ENCODE measurements at places on chromosomes 16 and 17.

DNA sequence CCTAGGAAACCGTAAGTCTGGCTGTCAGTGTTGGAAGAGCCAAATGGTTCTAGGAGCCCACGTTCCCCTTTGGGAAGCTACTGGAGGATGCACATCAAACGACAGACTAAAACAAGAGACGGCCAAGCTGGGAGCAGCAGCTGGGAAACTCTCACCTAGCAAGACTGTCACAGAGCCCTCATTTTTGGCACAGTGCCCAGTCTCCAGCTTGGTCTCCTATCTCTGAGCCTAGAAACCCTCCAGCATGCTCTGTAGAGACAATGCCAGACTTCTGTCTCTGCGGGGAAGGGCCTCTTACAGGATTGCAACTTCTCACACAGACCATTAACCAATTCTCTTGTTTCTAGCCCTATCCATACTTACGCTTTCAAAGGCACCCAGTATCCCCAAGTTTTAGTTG, 23.5 kb downstream of the GTF3C1 start:
- DNase-seq: no peak

GRCh38 chr16:7644176-7644575, 311.5 kb downstream of the RBFOX1 start:
- no peak for DNase-seq

- DNase-seq: no peak
These were observed 4.5 kb downstream of the ZNF423 start for GRCh38 chr16:49851468-49851787.

GRCh38 chr16:48409839-48410632, 24.8 kb upstream of the SIAH1 start:
- DNase-seq: no peak

- DNase-seq: no peak
These were observed 8.6 kb downstream of the ATP2A3 start for GRCh38 chr17:3955673-3955988.

GRCh38 chr17:66661411-66662256, 173.3 kb upstream of the CACNG5 start:
- peak; percentile 86 for DNase-seq

DNA sequence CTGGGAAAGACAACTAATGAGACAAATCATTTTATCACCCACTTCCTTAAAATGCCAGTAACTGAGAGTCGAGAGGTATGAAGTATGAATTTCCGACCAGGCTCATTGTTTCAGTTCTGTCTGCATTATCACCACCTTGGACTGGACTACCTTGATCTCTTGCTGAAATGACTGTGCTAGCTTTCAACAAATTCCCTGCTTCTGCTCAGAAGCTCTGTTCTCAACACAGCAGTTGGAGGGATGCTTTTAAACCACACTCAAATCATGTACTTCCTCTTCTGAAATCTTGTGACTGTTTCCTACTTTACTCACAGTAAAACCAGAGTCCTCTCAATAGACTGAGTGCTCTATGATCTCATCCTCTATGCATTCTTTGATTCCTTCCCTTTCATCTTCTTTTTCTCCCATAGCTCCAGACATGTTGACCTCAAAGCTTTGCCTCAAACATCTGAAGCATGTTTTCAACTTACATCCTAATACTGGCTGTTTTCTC, 195.8 kb downstream of the KCNJ2 start:
- no peak for DNase-seq

- DNase-seq: no peak
These were observed 12.8 kb downstream of the XYLT1 start for GRCh38 chr16:17457997-17458396.

DNA sequence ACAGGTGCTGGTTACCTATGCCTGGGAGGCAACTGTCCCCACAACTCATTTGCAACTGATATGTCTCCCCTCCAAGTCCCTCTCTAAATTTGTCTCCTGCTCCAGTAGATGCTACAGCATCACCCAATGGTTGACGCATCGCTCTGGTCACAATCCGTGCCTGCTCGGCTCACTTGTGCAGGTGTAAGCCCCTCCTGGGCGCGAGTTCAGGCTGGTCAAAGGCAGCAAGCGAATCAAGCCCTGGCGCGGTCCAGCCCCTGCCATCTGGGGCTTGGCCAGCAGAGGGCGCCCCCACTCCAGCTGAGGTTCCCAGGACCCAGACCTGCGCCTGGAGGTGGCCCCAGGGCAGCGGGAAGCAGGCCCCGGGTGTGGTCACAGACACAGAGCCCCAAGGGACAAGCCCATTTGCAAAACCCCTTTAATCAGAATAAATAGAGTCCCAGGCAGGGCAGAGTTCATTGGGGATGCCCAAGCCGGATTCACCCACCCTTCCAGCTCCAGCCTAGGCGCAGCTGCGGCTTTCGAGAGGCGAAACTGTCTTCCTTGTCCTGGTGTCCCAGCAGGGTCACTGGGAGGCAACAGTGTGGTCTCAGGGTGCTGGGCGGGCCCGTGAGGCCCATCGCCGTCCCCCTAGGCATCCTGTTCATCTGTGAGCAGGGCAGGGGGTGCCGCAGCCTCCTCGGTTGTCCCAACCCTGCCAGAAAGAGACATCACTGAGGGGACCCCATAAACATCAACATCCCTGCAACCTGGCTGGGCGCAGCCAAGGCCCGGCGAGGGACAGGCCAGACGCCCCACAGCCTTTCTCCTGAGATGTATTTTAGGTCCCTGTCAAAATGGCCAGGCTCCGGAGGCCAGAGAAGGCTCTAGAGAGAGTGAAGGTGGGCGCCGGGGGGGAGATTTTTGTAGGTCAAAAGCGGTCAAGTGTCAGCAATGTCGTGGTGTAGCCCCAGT, 15.8 kb downstream of the TMC6 start:
- DNase-seq: peak; percentile 16

GRCh38 chr17:27533874-27534815, 77.9 kb downstream of the KSR1 start:
- no peak for DNase-seq

GRCh38 chr17:75475144-75475835, 18.9 kb downstream of the TMEM94 start:
- DNase-seq: no peak

GRCh38 chr17:12743046-12743445, 46.3 kb upstream of the ARHGAP44 start:
- DNase-seq: no peak

DNA sequence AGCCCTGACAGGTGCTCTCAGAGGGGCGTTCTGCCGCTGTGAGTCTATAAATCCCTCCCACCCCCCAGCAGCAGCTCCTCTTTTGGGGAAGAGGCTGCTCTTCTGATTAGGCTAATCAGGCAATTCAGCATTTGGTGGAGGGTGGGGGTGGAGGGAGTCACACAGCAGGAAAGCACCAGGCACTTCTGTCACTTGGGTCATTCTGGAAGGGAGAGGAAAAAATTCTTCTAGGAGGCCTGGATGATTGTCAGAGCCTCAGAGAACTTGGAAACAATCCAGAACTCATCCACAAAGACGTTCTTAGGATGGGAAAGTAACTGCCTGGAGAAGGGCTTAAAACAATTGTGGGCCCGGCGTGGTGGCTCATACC, 7.3 kb upstream of the SSTR2 start:
- no peak for DNase-seq

- no peak for DNase-seq
These were observed 13.9 kb upstream of the CYB561 start for GRCh38 chr17:63460018-63460417.

DNA sequence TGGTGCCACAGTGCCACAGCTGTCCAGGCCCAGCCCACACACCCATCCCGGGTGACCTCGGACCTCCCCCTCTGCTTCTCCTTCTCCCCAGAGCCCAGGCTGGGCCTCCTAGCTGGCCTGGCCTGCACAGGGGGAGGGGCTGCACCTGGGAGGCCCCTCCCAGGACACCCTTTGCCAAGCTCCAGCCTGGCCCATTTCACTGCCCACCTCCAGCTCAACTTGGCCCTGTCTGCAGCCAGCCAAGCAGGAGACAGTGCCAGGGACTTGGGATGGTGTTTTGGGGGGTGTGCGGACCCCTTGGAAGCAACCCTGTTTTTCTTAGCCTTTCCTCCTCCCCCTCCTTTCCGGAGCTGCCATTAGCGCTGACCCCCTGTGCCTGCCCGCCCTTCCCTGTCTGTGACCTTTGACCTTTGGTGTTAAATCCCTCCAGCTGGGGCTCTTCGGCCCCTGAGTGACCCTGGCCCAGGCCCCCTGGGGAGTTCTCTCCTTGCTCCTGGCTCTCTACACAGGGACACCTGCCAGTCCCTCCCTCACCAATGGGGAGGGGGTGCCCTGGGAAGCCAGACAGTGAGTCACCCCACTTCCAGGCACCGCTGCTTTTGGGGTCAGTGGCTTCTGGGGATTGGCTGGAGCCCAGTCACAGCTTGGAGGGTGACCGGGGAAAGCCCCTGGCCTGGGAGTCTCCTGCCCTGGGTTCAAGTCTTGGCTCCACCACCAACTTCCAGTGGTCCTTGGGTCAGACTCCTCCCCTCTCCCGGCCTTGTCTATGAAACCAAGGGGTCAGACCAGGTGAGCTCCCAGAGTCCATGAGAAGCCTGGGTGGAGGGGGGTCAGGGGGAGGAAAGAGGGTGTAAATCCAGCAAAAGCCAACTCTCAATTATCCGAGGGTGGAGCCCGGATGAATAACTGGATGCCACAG, 1.9 kb downstream of the GLIS2 start:
- DNase-seq: no peak

DNA sequence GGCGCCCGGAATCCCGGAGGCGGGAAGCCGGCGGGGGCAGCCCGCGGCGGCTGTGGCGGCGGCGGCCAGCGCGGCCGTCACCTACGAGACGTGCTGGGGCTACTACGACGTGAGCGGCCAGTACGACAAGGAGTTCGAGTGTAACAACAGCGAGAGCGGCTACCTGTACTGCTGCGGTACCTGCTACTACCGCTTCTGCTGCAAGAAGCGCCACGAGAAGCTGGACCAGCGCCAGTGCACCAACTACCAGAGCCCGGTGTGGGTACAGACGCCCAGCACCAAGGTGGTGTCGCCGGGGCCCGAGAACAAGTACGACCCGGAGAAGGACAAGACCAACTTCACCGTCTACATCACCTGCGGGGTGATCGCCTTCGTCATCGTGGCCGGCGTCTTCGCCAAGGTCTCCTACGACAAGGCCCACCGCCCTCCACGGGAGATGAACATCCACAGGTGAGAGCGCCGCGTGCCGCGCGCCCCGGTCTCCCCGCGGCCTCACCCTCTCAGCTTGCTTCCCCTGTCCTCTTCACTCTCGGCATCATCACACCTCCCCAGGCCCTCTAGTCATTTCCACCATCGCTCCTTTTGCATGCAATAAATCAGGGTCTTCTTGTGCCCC, 706 bp downstream of the SHISA6 start:
- no peak for DNase-seq
